ENCODE measurements at places on chromosomes 5 and 9. TPM values are rescaled to one million over a fixed set of nuclear protein-coding genes. Genes with fewer than 3 reads are reported as not detected.

The IFNA21 gene
- not detected for total RNA-seq

The FOXD4 gene
- 0.16 TPM for total RNA-seq

The TAS2R1 gene
- not detected for total RNA-seq

The SMIM33 gene
- total RNA-seq: not detected

The PTPN3 gene
- 30.9 TPM for total RNA-seq

The PCDHA5 gene
- not detected for total RNA-seq

The AJM1 gene
- 2.1 TPM for total RNA-seq

The BRINP1 gene
- total RNA-seq: not detected
